Hindlimb muscle (tissue), 1 donor: ENCODE measurements at places on chromosomes 4 and X. TPM values are rescaled to one million over a fixed set of nuclear protein-coding genes. Genes with fewer than 3 reads are reported as not detected.

GRCh38 chr4:123317211-123317610 is 79.4 kb upstream of the SPRY1 start:
- DNase-seq: no peak

- no peak for DNase-seq
Measured at GRCh38 chr4:73823760-73824159, 12.7 kb upstream of the CXCL6 start.

DNA sequence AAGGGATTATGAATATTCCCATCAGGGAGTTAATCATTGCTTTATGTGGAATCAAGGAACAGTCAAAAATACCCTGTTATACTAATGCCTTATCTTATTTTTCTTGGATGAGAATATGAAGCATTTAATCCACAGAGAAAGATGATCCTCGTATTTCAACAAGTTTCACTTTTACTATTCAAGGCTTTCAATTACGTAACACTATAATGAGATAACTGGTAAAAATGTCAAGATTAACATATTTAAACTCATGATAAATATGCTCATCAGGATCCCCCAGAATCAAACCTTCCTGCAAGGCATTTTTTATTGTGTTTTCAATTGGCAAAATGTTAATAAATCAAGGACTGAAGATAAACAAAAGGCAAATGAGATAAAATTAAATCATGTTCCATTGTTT is 5.1 kb downstream of the ZXDA start:
- no peak for DNase-seq

GRCh38 chr4:114997576-114998247 is 115.7 kb downstream of the NDST4 start:
- DNase-seq: no peak

DNA sequence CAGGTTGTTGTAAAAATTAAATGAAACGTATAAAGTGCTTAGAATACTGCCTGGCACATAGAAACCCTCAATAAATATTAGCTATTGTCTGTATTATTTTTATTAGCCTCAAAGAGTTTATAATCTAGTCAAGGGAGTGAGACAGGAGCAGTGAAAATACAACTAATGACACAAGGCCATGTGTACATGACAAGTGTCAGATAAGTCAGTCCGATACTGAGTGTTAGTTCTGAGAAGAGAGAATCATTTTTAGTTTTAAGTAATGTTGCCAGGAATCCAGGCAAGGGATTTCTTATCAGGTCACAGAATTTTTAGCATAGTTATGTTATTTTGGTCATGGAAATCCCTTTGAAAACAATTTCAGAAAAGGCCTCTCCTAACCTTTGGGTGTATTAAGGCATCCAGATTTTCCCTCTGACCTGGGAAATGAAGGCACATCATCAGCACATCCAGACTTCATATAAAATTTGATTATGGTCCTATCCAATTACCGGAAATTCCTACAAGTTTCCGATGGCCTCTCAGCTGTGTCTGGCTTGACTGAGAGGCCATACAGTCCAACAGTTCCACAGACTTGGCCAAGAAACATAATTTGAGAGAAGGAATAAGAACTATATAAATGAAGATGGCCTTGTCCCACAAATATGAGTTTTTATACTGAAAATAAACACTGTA is 35.7 kb downstream of the PPARGC1A start:
- DNase-seq: peak; percentile 19

DNA sequence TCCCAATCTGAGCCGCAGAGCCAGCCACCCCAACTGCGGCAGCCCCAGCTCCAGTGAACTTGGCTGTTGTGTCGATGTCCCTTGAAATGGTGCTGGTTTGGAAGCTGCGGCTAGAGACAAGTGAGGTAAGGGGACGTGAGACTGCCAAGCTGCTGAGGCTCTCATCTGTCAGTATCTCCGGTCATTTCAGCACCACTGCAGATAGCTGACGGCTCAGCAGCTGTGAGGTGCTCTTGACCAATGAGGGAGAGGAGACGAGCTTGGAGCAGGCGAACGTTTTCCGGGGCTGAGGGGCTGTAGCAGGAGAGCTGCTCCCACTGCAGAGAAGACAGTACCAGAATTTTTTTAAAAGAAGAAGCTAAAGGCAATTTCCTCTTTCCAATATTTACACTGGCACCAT is 175.5 kb upstream of the CASK start:
- peak; percentile 11 for DNase-seq

DNA sequence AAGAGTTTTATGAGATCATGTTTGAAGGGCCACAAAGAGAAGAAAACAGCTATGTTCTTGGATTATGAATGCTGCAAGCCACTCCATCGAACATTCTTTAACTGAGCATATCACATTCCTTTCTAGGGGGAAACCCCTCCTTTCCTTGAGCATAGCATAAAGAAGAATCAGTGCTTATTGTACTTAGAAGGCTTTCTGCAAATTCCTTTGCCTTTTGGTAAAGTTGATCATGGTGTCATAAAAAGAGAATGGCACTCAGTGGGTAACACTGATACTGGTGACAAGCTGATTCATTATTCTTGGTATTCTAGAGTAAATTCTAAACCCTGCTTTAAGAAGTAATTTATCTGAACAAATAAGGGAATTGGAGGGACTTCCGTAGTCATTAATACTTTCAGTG is 88.5 kb upstream of the GPR34 start:
- no peak for DNase-seq

DNA sequence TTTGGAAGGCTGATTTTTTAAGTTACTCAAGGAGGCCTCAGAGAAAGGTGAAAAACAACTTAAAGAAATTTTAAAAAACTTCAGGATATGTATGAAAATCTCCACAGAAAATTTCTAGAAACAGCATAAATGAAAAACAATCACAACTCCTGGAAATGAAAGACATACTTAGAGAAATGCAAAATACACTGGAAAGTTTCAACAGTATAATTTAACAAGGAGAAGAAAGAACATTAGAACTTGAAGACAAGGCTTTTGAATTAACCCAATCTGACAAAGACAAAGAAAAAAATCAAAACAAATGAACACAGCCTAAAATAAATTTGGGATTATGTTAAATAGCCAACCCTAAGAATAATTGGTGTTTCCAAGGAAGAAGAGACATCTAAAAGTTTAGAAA is 300.5 kb downstream of the ANTXR2 start:
- DNase-seq: no peak

DNA sequence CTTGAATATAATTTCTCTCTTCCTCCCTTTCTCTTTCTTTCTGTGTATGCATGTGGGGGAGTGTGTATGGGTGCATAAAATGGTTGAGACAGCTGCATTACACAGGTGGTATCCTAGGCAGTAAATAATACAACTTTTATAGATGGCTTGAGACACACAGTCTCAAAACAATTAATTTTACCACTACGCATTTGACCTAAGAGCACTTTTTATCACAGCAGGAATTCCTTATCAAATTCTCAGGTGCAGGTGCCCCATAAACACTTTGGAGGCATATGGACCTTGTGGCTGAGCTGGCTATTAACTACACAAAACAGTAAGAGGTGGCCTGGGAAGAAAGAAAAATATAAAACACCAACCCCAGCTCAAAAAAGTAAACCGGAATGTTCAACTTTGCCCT is 91.3 kb downstream of the RASGEF1B start:
- no peak for DNase-seq

DNA sequence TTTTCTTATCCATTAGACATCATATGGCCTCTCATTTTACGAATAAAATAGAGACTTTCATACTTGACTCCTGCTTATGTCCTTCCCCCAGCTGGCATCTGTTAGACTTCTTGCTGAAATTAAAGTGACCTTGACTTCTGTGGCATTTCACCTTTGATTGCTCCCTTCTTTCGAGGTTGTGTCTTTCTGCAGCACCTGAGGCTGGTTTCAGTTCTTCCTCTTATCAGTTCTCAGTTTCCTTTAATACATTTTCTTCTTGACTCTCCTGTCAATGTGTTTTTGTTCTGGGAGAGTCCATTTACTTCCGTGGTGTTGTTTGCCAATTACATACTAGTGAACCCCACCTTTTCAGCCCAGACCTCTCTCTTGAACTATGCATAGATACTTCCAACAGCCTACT is 81.6 kb downstream of the RBPJ start:
- no peak for DNase-seq

DNA sequence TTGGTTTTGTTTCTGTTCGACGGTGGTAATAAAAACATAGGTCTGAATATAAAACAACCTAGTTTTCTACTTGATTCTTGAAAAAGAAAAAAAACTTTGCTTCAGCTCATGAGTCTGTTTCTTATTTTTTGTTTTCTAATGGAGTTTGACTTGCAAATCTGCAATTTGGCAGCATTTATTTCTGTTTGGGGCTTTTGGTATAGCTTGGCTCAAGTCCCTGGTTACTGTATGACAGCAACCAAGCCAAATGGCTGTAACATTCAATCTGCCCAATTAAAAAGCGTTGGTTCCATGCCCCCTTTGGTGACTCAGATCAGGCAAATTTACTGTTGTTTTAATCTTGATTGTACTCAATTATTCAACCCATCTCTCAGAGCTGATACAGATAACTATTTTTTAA is 263.4 kb downstream of the GRIA3 start:
- no peak for DNase-seq

DNA sequence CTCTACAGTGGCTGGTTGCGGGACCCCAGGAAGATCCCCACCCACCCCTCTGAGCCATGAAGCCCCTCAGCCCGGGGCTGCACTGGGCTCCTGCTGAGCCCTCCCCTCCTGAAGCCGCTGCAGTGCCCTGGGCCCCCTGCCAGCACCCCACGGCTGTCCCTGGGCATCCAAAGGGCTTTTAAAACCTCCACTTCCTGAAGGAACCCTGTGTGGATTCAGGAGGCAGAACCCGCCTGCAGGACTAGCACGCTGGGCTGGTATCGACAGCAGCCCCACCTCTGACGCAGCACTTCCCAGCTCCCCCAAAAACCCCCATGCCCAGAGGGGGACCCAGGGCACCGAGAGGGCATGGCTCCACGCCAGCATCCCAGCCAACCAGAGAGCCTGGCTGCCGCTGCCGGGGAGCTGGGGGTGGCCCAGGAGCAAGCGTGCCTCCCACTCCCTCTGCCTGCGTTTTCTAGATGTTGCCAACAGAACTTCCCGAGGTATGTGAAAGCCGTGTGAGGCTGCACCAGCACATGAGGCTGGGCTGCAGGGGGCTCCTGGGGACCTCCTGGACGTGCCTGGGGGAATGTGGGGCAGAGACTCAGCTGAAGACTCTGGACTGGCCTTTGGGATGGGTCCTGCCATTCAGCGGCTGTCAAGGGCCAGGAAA is 6.3 kb downstream of the MXD4 start:
- no peak for DNase-seq

DNA sequence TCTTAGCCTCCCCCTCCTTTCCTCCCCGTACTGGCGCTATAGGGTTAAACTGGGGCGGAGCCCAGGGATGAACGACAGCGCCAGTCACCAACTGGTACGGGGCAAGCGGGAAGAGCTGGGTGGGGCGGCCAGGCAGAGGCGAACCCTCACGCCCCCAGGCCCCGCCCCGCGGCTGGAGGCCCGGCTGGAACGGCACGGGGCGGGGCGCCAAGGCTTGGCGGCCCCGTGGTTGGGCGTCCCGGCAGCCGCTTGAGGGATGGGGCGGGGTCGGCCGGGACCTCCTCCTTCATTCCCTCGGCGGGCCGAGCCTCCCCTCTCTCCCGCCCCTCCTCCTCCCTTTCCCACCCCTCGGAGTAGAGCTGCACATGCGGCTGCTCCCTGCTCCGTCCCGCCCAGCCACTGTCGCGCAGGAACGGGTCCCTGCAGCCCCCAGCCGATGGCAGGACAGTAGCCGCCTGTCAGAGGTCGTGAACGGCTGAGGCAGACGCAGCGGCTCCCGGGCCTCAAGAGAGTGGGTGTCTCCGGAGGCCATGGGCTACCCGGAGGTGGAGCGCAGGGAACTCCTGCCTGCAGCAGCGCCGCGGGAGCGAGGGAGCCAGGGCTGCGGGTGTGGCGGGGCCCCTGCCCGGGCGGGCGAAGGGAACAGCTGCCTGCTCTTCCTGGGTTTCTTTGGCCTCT is at the start of gene EDA:
Gene EDA, plus strand, starts transcription at position 335 of the 678 bp plus-strand sequence.
- DNase-seq: peak; percentile 91

- DNase-seq: no peak
Measured at GRCh38 chr4:31104577-31104976, 384.4 kb downstream of the PCDH7 start.

DNA sequence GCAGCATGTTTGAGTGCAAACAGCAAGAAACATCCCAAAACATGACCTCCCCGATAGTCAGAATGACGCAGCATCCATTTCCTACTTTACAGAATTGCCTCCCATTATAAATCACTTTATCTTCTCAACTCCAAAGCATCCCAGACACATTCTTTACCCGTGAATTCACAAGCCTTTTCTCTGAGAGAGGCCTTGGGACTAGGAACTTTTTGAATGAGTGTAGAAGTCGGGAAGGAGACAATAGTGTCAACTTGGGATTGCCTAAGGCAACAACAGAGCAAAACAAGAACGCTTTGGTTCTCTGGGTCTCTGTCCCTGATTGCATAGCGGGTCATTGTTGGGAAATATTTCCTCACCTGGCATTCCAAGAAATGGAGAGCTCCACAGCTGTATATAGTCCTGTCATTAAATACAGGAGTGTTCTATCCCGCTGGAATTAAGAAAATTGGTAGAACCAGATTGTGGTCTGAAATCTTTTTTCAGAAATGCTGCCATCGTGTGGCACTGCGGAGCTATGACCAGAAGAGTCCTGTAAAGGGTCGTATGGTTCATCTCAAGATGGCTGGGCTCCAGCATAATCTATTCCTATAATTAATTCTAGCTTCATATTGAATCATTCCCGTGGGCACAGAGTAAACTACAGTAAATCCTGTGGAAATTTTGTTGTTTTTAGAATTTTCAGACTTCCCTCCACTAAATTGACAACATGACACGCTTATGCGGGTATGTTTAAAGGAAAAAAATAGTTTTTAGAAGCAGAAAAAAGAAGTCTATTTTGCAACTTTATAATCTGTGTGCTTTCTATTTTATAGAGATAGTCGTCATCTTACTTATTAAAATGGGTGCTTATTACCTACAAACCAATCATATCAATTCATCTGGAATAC is 2.0 kb upstream of the SPP1 start:
- peak; percentile 26 for DNase-seq

DNA sequence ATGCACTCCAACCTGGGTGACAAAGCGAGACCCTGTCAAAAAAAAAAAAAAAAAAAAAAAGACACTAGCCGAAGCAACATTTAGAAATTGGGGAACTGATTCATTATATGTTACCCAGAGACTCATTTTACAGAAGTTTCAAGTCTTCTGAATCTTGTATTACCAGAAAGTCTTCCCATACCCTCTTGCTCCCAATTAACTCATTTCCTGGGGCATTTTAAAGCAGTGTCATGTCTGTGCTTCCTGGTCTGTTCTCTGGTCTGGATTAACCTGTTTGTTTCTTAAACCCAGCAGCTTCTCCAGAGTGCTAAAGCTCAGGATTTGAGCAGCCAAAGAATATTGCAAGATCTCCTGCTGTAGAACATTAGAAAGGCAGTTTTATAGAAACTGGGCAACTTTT is 43.7 kb downstream of the FRMPD3 start:
- DNase-seq: no peak

DNA sequence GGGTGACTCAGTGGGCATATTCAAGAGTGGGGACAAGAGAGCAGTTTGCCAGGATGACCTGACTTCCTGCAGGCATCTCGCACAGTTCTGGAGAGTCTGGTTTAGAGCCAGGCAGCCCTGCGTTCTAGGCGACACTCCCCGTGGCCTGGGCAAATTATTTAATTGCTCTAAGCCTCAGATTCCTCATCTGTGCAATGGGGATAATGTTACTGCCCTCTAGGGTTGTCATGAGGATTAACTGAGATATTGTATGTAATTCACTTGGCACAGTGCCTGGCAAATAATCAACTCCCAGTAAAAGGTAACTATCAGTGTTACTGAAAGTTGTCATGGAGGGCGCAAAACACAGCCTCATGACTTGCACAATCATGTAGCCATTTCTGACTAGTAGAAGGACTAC is 48.8 kb upstream of the PITX2 start:
- no peak for DNase-seq

Gene NUDT10
- polyA plus RNA-seq: 0.79 TPM

Gene CFI
- polyA plus RNA-seq: 7.3 TPM

Gene PAGE5
- not detected for polyA plus RNA-seq

Gene DCAF4L1
- polyA plus RNA-seq: 0.34 TPM

Gene UGT2B17
- not detected for polyA plus RNA-seq
